RCC 7860 (cell line): ENCODE measurements at places on chromosomes 11 and 22.

DNA sequence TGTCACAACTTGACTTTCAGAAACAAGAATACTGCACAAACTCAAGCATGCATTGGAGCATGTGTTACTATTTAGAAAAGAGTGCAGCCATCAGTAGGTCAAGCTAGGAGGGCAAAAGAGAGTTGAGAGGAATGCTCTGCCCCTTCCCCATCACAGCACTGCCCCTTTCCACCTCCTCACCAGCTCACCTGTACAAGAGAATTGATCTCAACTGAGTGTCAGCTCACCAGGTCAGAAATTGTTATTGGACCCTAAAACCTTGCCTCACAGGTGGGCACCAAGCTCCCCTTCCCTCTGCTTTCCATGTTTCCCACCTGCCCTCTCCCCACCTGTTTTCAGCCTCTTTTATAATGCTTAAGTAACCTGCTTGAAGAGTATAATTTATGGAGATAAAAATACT lies 48.8 kb downstream of the DKK3 start:
- no peak for DNase-seq

DNA sequence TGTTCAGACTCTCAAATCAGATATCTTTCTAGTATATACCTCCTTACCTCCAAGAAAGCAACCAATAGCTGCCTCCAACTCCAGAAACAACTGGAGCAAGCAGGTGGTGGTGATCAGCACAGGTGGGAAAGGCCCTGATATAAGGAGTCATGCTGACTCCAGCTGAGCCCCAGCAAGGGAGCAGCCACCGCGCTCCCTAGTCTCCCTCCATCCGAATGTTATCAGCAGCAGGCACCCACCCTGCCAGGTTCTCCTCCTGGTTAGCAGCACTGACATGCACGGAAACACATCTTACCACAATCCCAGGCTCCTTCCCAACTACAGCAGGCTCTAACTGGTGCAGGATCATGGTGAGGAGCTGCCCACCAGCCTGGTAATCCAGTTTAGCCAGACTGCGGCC lies 18.5 kb upstream of the STK33 start:
- DNase-seq: no peak

- DNase-seq: no peak
These were observed 23.7 kb upstream of the OR5B12 start for GRCh38 chr11:58465690-58466089.

DNA sequence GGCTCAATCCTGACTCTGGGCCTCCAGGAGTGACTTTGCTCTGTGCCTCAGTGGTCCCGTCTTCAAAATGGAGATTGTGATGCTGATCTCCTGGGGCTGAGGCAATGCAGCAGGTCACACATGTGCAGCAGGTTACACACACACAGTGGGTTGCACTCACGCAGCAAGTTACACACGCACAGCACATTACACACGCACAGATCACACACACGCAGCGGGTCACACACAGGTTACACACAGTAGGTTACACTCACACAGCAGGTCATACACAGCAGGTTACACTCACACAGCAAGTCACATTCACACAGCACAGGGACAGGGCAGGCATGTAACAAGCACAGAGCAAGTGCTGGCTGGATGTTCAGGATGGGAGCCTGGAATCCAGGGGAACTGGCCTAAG lies 11.3 kb downstream of the C11orf24 start:
- no peak for DNase-seq

- DNase-seq: no peak
These were observed 47.0 kb upstream of the ADORA2A start for GRCh38 chr22:24380220-24380904.

- DNase-seq: no peak
These were observed 90.6 kb downstream of the CELSR1 start for GRCh38 chr22:46446799-46447198.

- peak; percentile 65 for DNase-seq
These were observed 36.5 kb downstream of the OR2AG2 start for GRCh38 chr11:6735306-6735705.

DNA sequence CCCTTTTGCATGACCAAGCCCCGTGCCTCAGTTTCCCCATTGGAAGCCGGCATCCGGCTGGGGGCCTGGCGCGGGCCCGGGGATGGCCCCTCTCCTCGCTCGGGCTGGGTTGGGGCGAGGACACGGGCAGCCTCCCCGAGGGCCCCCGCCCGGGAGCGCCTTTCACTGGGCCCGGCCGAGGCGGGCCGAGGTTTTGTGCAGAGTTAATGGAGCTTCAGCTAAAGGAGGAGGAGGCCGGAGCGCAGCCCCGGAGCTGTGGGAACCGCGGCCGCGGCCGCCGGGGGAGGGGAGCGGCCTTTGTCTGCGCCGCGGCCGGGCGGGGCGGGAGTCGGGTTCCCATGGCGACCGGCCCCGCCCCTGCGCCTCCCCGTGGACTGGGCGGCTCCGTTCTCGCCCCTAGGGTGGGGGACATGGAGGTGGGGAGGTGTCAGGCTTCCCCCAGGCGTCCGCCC lies 1.4 kb upstream of the MAPK11 start:
- DNase-seq: no peak

- no peak for DNase-seq
These were observed 5.1 kb upstream of the TIRAP start for GRCh38 chr11:126277780-126278179.

DNA sequence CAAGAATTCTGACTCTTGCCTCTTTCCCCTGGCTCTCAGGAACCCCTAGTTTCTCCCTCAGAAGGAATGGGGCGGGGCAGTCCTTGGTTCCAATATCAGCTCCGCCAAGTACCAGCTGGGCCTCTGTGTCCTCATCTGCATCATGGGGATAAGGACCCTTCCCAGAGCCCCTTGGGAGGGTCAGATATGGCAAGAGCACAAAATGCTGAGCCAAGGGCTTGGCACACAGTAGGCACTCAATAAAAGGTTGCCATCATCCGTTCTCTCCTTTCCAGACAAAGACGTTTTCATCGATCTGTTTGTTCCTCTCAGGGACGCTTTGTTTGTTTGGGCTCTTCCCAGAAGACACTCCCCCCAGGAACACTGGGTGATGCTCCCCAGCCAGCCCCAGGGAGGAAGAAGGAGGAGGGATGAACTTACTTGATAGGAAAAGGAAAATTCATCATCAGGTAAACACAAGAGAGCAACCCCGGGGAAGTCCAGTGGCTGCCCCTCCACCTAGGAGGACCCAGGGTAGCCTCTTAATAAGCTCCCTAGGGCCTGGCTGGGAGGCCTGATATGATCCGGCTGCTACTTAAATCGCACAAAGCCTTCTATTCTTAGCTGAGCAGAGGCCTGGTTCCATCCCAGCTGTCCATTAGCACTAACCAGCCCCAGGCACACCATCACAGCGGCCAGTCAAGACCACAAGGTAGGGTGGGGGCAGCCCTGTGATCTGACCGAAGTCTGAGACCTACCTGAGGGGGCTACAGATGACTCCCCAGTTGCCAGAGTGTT lies 19.6 kb downstream of the GDPD5 start:
- no peak for DNase-seq

- DNase-seq: no peak
These were observed 885.6 kb downstream of the BRD1 start for GRCh38 chr22:48941903-48942575.

DNA sequence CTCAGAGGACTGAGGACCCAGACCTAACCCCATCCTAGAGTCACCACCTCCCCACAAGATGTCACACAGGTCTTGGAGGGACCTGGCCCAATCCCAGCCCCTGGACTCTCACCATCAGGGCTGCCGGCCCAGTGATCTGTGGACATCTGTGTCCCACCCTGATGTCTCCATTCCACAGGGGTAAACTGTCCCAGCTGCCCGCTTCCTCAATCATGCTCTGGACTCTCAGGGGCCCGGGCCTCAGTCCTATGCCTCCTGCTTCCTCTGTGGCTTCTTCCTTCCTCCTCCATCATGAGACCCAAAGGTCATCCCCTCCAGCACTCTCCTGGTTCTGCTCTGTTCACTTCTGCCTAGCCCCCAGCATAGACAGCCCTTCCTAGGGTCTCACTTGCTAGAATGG lies 32.2 kb downstream of the ARAP1 start:
- DNase-seq: no peak

- no peak for DNase-seq
These were observed 9.8 kb downstream of the POU2AF3 start for GRCh38 chr11:111308140-111308539.

- DNase-seq: no peak
These were observed 97.1 kb downstream of the CWC15 start for GRCh38 chr11:94876222-94876621.

- DNase-seq: no peak
These were observed 102.1 kb downstream of the FBXO7 start for GRCh38 chr22:32576553-32577253.

DNA sequence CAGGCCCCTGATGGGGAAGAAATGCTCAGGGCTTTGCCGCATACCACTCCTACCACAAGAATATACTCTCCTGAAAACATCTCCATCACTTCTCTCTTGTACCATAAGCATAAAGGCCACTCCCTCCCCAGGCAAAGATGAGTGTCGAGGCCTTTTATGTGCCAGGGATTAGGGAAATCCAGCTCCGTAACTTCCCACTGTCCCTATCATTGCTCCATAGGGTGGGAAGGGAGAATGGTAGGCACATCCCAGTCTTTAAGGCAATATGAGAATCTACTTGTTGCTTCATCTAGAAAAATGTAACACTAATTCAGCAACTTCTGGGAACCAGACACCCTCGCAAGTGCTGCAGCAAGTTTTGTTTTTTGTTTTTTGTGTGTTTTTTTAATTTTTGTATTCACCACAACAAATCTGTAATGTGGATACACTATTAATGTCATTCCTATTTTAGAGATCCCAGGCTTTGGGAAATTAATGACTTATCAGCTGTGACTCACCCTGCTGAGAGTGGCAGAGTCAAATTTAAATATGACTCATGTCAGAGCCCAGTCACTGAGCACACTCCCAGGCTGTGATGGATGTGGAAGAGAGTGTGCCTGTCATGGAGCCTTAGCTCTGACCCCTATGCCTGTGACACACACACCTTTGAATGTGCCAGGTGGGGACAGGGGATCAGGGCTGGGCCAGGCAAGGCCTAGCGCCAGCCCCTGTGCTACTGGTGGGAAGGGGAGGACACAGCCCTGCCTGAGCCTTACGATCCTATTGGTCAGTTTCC lies 23.4 kb downstream of the PANX1 start:
- peak; percentile 78 for DNase-seq

- no peak for DNase-seq
These were observed 161.1 kb upstream of the GRK3 start for GRCh38 chr22:25403284-25403810.

- peak; percentile 75 for DNase-seq
These were observed 3.4 kb downstream of the CCND1 start for GRCh38 chr11:69644071-69644961.
